ENCODE measurements at places on chromosomes 3 and 15.
A peak's percentile ranks its signal among the peaks of the same experiment; 100 is the strongest.

- no peak for DNase-seq
Observed at GRCh38 chr15:68218331-68218730, 11.2 kb downstream of the CLN6 start.

- DNase-seq = no peak
Observed at GRCh38 chr3:39260957-39261356, 18.9 kb downstream of the CX3CR1 start.

DNA sequence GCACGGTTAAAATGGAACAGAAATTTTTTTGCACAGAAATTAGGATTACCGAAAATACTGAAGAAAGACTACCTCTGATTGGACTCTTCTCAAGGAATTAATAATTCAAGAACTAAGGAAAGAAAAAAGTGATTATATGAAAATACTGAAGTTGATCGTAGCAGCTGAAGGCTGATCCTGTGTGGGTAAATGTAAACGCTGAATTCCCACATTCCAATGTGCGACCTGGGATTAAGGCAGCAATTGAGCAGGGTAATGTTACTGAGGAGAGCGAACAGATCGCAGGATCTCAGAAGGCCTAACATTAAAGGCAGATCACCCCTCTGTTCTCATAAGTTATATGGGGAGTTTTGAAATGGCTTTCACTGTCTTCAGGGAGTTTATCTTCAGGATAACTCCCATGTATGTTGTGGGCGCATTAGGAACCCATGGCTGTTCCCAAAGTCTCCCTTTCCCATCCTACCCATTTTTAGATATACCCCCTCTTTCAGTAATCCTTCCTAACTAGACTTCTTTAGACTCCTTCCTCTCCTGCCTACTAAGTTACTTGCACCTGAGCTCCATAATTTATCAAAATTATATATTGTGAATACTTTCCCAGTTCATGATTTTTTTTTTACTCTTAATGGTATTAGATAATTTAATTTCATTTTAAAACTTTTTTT, 1.0 kb upstream of the UBL7 start:
- no peak for DNase-seq

- DNase-seq = peak; percentile 66
Observed at GRCh38 chr15:45795440-45796069, 160.7 kb downstream of the SQOR start.

- DNase-seq = no peak
Observed at GRCh38 chr3:14719006-14719405, 44.1 kb downstream of the C3orf20 start.

GRCh38 chr3:157755233-157755632, 252.0 kb upstream of the VEPH1 start:
- DNase-seq = no peak

DNA sequence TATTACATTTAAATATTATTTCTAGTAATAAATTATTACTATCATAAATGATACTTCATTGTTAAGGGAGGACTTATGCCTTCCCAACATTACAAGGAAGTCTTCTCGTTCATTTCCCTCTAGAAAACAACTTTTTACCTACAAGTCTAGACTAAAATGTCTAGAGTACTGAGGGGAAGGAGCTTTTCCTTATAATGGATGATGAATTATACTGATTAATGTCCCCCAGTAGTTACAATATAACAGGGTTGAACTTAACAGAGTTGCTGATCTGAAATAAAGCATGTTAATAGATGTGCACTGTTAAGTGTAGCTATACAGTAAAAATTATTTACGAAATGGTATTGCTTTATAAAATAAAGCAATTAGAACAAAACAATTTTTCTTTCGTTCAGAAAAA, 2.7 kb upstream of the MNS1 start:
- no peak for DNase-seq

DNA sequence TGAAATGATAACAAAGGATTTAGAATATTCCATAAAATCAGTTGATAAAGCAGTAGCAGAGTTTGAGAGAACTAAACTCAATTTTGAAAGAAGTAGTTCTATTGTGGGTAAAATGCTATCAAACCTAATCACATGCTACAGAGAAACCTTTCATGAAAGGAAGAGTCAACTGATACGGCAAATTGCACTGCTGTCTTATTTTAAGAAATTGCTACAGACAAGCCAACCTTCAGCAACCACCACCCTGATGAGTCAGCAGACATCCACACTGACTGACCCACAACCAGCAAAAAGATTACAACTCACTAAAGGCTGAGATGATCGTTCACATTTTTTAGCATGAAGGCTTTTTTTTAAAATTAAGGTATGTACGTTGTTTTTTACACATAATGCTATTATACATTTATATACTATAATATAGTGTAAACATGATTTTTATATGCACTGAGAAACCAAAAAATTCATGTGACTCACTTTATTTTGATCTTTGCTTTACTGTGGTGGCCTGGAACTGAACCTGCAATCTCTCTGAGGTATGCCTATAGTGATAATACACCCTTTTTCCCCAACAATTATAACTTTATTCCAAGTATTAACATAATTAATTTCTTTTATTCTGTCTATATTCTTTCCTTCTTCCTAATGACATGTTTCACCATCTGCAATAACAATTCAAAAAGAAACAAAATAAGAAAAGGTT, 109.9 kb downstream of the TBC1D5 start:
- DNase-seq = no peak
